ENCODE measurements at places on chromosomes 1 and 21. TPM values are rescaled to one million over a fixed set of nuclear protein-coding genes. Genes with fewer than 3 reads are reported as not detected.

- H3K27me3 ChIP-seq: no peaks in the 10 kb centered on the region
- peaks cover 28% of the 10 kb centered on the region for H3K4me1 ChIP-seq
- H3K36me3 ChIP-seq: peaks cover 9% of the 10 kb centered on the region
- H3K27ac ChIP-seq: no peak overlapping the region
- no peak overlapping the region for H3K4me3 ChIP-seq
Observed at GRCh38 chr1:81846630-81847029, 45.9 kb downstream of the ADGRL2 start.

- peaks cover 3% of the 10 kb centered on the region for H3K4me1 ChIP-seq
- no peaks in the 10 kb centered on the region for H3K36me3 ChIP-seq
- no peak overlapping the region for H3K4me3 ChIP-seq
- no peaks in the 10 kb centered on the region for H3K27me3 ChIP-seq
Observed at GRCh38 chr21:41614511-41614910, 106.6 kb upstream of the TMPRSS2 start.

DNA sequence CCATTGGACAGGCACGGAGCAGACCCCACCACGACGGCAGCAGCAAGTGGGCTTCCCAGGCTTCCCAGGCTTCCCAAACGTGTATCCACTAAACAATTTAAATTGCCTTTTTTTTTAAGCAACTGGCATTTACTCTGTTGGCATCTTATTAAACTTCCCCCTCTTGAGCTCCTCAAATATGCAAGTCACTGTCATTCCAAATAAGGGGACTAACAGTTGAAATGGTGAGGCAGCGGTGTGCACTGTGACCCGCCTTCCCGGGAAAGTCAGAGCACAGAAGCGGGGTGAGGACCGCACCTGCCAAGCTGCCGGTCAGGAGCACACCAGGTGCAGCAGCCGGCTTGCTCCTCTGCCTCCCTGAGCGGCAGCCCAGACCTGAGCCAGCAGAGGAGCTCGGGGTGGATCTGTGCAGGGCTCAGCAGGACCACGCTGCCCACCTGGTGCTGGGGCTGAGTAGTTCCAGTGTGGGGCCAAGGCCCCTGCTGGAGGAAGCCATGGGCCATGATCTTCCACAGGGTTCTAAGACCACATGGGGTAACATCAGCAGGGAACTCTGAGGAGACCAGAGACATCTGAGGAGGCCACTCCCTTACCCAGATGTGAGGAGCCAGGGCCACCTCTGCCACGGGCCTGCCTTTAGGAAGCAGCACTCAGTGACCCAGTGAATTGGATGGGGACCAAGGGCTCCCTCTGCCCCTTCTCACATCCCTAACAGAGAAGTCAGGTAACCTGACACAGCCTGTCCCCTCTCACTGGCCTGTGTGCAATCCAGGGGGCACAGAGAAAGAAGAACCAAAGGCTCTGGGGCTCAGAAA lies 245.4 kb downstream of the NPHP4 start:
- no peaks in the 10 kb centered on the region for H3K27me3 ChIP-seq
- no peaks in the 10 kb centered on the region for H3K4me1 ChIP-seq
- no peak overlapping the region for H3K4me3 ChIP-seq
- H3K36me3 ChIP-seq: no peaks in the 10 kb centered on the region
- no peak overlapping the region for H3K27ac ChIP-seq
- peak; percentile 48 for DNase-seq

DNA sequence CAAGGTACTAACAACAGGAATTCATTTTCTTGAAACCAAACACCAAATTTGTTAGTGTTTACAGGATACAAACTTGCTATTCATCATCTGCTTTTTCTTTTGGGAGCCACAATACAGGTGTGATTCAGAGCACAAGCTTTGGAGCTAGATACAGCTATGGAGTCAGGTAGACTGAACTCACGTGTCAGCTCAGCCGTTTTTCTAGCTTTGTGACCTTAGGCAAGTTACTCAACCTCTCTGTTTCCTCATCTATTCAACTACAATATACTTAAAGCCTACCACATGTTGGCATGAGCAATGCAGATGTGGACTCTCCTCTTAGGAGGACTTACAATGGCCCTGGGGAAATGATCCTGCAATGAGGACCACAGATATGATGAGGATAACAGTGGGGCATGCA lies 6.3 kb downstream of the HTR1D start:
- no peaks in the 10 kb centered on the region for H3K27me3 ChIP-seq
- DNase-seq: no peak
- H3K4me1 ChIP-seq: peaks cover 2% of the 10 kb centered on the region
- H3K27ac ChIP-seq: no peak overlapping the region
- H3K36me3 ChIP-seq: no peaks in the 10 kb centered on the region

DNA sequence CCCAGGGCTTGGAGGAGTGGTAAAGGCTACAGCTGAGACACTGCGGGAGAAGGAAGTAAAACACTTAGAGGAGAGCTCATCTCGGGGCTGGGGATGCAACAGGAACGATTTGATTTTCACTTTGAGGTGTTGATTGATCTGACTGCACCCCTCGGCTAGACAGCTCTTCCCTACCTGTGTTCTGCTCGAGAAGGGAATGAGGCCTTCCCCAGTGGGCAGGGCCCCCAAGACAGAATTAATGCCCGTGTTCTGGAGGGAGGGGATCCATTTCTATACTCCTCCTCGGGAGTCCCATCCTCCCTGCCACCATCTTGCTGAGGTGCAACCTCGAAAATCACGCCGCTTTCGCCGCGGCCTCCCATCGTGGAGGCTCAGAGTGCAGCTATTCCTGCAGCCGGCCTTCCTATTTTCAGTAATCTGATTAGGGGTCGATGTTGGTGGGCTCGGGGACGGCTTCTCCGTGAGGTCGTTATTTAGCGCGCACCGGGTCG lies 2.4 kb downstream of the ATP2B4 start:
- H3K4me1 ChIP-seq: peaks cover 3% of the 10 kb centered on the region
- peak overlapping the region; percentile 93 for H3K4me3 ChIP-seq
- peak overlapping the region; percentile 71 for H3K27ac ChIP-seq
- no peak for DNase-seq
- H3K36me3 ChIP-seq: peaks cover 4% of the 10 kb centered on the region

DNA sequence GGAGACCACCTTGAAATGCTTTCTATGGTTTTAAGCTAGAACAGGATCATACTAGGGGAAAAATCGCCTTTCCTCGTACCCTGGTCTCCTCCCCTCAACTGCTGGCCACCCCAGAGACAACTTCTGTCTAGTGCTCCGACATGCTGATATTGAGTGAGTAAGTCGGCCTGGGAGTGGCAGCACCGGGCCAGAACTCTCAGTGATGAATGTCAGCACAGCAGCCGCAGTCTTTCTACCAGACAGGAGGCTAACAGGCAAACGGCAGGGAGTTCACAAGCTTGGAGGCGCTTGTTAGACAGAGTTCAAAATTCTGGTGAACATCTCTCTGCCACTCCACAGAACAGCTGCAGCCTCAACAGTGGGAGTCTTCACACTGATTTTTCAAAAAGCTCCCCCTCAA lies 716.9 kb downstream of the ADGRL2 start:
- H3K4me3 ChIP-seq: no peak overlapping the region
- H3K27ac ChIP-seq: no peak overlapping the region
- no peaks in the 10 kb centered on the region for H3K4me1 ChIP-seq
- H3K36me3 ChIP-seq: no peaks in the 10 kb centered on the region

The SMPDL3B gene
- 13.4 TPM for total RNA-seq

DNA sequence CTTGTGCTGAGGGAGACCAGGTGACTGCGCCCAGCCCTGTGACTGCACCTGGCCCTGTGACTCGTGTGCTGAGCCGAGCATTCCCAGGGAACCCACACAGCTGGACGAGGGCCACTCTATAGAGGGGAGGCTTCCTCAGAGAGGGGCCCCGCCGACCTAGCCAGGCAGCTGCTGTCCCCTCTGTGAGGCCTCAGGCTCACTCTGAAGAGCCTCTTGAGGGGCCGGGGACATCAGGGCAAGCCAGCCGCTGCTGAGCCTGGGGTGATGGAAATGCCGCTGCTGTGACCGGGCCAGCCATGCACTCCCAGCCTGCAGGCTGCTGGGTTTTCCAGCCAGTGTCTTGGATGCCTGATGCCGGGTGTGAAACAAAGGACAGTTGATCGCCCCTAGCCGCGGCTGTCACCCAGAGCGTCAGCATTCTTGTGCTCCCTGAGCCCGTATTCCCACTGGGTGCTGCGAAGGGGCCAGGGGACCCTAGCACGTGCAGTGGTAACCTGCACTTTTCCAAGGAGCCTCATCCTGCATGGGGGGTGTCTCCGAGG lies 17.5 kb downstream of the PFKL start:
- H3K36me3 ChIP-seq: peaks cover 23% of the 10 kb centered on the region
- no peaks in the 10 kb centered on the region for H3K27me3 ChIP-seq
- H3K4me3 ChIP-seq: no peak overlapping the region
- no peaks in the 10 kb centered on the region for H3K4me1 ChIP-seq

- no peak for DNase-seq
- H3K36me3 ChIP-seq: no peaks in the 10 kb centered on the region
- no peak overlapping the region for H3K27ac ChIP-seq
Observed at GRCh38 chr1:184187097-184187496, 135.6 kb downstream of the TSEN15 start.

DNA sequence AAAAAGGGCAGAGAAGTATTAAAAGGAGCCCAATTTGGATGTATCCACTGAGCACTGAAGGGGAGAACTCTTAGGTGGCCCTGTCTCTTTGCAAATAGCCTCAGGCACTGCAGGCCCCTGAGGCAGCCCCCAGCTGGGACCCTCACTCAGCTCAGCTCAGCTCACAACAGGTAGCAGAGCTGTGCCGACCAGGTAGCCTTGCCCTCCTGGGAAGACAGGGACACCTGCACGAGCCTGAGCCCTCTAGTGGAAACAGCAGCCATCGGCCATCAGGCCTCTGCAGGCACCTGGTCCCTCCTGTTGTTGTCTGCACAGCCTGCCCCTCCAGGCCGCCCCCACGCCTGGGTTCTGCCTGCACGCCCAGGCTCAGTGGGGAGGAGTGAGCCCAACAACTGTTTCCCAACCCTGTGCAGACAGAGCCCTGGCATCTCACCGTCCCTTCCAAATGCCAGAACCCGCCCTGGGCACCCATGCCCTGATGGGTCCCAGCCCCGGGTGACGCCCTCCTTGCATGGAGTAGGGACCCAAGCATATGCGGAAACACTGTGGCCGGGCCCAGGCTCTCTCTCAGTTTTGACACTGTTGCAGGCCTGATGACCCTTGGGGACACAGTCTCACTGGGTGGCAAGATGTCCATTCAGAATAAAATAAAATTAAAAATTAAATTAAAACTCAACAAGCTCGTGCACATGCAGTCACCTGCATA lies 60.0 kb upstream of the AJAP1 start:
- H3K4me1 ChIP-seq: no peaks in the 10 kb centered on the region
- H3K36me3 ChIP-seq: no peaks in the 10 kb centered on the region
- no peaks in the 10 kb centered on the region for H3K27me3 ChIP-seq
- DNase-seq: peak; percentile 79
- H3K27ac ChIP-seq: no peak overlapping the region
- no peak overlapping the region for H3K4me3 ChIP-seq

The ALX3 gene
- total RNA-seq: not detected

DNA sequence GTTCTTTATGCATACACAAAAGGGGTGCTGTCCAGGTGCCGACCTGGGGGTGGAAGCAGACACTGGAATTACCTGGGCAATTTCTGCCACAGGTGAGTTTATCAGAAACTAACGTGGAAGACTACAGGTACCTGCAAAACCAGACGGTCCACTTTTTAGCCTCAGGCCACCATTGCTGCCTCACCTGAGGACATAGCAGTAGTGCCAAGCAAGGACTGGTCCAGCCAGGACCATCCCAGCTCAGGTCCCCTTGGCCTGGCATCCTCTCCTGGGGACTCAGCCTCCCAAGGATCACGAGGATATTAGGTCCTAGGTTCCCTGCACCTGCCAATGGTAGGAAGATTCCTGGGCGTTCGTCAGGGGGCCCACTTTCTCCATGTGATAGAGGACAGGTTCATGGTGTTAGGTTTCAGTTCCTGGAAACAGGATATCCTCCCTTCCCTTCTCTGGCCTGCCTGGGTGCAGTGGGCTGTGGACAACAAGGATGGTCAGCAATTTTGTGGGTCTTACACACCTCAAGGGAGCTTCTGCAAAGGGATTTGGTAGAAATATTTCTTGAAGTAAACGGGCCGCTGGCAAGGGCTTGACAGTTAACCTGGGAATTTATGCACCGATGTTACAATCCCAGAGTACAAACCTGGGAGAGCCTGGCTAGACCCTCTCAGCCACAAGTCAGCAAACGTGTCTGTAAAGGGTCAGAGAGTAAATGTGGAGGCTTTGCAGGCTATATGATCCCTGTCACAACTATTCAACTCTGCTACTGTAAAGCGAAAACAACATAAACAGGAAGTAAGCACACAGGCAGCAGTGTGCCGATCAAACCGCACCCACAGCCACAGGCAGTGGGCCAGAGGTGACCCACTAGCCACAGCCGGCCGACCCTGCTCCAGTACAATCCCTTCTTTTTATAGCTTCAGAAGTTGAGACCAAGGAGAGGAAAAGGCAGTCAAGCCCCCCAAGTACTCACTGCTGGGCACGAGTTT lies 71.4 kb upstream of the RAB4A start:
- H3K4me3 ChIP-seq: no peak overlapping the region
- DNase-seq: no peak
- no peak overlapping the region for H3K27ac ChIP-seq

DNA sequence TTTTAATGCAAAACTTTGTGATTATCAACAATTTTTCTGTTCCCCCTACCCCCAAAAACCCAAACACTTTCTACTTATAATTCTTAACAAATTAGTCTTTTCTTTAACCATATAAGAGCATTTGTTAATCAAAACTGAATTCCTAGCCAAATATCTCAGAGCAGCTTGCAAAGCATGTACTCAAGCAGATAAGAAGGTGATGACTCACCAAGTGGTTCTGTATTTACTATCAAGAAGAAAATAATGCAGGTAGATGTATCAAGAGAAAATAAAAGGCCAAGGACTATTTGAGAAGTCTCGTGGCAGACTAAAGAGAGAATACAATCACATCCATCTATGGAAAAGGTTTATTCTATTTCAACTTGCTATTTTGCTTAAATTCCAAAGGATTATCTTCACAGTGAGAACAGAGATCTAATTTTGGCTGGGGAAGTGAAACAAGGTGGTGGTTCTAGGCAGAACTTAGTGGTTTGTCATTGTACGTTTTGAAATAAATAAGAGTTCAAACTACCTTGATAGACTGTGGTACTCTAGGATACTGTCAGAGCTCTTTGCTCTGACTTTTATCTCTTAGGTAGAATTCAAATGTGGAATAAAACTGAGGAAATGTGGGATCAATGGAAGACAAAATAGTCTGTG lies 94.7 kb upstream of the NRIP1 start:
- no peak overlapping the region for H3K4me3 ChIP-seq
- no peaks in the 10 kb centered on the region for H3K4me1 ChIP-seq
- H3K36me3 ChIP-seq: no peaks in the 10 kb centered on the region

DNA sequence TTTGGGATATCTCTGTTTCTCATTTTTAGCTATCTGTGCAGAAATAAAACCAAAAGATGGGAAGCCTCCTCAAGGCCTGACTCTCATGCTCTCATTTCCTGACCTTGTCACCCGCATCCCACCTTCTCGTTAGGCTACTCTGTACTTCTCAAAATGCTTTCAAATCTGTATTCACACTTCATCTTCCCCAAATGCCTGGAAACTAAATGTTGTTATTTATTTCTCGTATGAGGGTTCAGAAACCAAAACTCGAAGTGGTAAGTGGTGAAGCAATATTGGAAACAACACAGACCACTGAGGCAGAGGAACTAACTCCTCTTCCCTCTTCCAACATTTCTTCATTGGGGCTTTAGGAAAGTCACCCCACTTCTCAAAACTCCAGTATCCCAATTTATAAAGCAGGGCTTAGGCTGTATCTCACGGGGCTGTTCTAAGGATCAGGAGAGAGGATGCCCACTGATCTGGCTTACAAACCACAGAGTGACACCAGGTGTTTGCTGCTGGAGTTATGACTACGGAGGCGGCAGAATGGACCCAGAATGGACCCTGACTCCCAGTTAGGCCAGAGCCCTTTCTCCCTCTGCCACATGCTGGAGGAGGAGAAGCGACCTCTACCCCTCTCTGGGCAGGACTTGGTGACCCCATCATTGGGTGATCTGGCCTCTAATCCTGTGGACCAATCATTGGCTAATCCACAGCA lies 3.5 kb downstream of the SLAMF7 start:
- H3K4me3 ChIP-seq: no peak overlapping the region
- no peaks in the 10 kb centered on the region for H3K36me3 ChIP-seq
- no peak overlapping the region for H3K27ac ChIP-seq
- no peaks in the 10 kb centered on the region for H3K4me1 ChIP-seq
- DNase-seq: no peak
